Mesangial cell (primary cell): ENCODE measurements at places on chromosomes 5 and 9. TPM values are rescaled to one million over a fixed set of nuclear protein-coding genes. Genes with fewer than 3 reads are reported as not detected.

GMCL2 gene
- not detected in 2 replicates for total RNA-seq

NPR3 gene
- 0.81 and 3.0 TPM in 2 replicates for total RNA-seq

SPINK13 gene
- total RNA-seq = 0.25 TPM in 1 of 2 replicates, not detected in the other

BHMT gene
- total RNA-seq = 1.1 and 5.8 TPM in 2 replicates

IDNK gene
- total RNA-seq = 0.33 and 0.76 TPM in 2 replicates

RFX3 gene
- 1.8 and 3.8 TPM in 2 replicates for total RNA-seq

SPATA31E1 gene
- not detected in 2 replicates for total RNA-seq

TAF11L5 gene
- not detected in 2 replicates for total RNA-seq

GAPT gene
- total RNA-seq = not detected in 2 replicates

CDKN2B-AS1 gene
- 0.63 and 0.98 TPM in 2 replicates for total RNA-seq

TNFSF15 gene
- total RNA-seq = 0.16 and 0.25 TPM in 2 replicates
